Mucosa of descending colon (tissue), 3 donors: ENCODE measurements at places on chromosomes 6 and 20. TPM values are rescaled to one million over a fixed set of nuclear protein-coding genes. Genes with fewer than 3 reads are reported as not detected.

- no peak for DNase-seq
These were observed 36.6 kb downstream of the PTPN1 start for GRCh38 chr20:50546729-50547314.

DNA sequence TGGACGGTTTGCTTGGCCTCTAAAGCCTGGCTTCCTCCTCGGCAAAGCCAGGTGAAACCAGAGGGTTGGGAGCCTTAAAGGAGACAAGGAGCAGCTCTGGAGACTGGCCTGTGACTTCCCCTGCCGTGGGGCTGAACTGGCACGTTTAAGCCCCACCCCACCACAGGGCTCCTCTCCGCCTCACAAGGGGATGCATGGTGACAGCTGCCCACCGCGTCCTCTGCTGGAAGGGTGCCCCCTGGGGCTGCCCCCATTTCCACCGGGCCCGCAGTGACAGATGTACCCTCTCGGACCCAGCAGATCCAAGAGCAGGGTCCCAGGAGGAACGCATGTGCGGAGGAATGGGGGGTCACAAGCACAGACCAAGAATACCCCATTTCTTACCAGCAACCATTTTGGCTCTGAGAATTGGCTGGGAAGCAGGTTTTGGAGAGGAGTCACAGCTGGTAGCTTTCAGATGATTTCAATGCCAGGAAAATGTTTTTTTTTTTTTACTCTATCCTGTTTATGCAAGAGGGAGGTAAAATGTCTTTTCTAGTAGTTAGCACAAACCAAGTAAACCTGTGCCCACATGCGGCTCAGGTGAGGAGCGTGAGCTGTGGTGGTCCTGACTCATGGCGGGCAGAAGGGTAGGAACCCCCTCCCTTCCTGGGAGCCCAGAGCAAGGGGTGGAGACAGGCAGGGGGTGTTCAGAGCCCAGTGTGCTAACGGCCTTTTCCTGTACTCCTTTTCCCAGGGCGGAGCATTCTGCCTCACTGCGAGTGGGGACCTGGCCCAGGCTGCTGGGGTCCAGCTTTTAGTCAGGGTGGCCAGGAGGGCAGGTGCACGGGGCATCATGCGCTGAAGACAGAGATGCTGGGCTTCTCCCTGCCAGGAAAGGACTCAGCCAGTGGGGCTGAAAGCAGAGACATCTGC is 33.0 kb downstream of the FRMD1 start:
- DNase-seq, result peak; percentile 49

GRCh38 chr6:57116776-57117175 is 26.8 kb downstream of the ZNF451 start:
- no peak for DNase-seq

DNA sequence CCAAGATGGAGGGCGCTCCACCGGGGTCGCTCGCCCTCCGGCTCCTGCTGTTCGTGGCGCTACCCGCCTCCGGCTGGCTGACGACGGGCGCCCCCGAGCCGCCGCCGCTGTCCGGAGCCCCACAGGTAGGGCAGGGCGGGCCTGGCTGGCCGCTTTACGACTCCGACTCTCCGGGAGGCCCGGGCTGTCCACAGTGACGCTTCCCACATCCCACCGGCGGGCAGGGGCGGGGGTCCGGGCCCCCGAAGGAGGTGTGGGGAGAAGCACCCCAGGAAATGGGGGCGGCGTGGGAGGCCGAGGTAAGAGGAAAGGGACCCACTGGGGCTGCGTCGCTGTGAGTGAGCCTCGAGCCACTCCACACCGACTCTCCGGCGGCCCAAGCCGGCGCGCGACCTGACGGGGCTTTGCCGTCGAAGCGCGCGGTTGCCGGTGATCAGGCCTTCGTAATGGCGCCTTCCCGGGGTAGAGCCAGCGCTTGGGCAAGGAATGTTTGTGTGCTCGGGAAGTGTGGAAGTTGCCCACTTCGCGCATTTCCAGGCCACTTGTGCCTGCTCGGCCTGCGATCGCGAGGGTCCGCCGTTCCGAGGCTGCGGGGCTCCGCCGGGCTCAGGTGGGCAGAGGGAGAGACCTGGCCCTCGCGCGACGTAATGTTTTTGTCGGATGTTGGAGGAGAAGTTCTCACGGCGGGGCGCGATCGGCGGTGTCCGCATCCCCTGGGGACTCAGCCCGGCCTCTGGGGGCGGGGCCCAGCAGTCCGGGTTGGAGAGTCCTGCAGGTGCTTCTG is 427 bp downstream of the GINM1 start:
- DNase-seq, result peak; percentile 66

- DNase-seq, result no peak
These were observed 145.3 kb upstream of the TCF21 start for GRCh38 chr6:133743621-133744020.

- DNase-seq, result no peak
These were observed 1.1 kb downstream of the PNISR start for GRCh38 chr6:99424022-99424421.

DNA sequence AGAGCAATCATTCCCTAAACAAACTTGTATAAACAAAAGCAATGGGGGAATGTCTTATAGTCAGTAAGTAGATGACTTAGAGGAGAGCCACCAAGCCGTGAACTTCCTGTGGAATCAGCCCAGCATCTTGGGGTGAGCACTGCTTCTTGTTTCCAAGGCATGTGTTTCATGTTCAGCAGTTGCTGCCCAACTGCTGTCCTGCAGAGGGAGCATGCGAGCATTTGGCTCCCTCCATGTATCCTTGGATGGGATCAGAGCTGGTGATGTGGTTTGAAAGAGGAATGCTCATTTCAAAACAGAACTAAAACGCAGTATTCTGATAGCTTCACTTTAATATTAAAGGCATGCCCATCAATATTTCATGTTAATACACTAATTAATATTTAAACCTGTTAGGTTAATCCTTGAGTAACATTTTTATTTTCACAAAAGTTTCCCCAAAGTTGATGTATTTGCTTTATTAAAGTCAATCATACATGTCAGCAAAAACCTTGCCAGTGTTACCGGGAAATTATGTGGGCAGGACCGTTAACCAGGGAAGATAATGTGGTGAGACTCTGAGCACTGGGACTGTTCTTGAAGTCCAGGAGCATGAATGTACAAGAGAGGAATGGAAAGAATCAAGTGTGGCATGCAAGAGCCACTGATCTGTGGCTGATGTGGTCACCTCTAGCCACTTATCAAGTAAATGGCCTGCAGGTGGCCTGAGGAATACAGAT is 172.1 kb upstream of the GGTLC1 start:
- DNase-seq, result peak; percentile 61

GRCh38 chr6:156657296-156657695 is 119.9 kb upstream of the ARID1B start:
- no peak for DNase-seq

- no peak for DNase-seq
These were observed 38.3 kb downstream of the ARHGAP18 start for GRCh38 chr6:129671442-129672340.

DNA sequence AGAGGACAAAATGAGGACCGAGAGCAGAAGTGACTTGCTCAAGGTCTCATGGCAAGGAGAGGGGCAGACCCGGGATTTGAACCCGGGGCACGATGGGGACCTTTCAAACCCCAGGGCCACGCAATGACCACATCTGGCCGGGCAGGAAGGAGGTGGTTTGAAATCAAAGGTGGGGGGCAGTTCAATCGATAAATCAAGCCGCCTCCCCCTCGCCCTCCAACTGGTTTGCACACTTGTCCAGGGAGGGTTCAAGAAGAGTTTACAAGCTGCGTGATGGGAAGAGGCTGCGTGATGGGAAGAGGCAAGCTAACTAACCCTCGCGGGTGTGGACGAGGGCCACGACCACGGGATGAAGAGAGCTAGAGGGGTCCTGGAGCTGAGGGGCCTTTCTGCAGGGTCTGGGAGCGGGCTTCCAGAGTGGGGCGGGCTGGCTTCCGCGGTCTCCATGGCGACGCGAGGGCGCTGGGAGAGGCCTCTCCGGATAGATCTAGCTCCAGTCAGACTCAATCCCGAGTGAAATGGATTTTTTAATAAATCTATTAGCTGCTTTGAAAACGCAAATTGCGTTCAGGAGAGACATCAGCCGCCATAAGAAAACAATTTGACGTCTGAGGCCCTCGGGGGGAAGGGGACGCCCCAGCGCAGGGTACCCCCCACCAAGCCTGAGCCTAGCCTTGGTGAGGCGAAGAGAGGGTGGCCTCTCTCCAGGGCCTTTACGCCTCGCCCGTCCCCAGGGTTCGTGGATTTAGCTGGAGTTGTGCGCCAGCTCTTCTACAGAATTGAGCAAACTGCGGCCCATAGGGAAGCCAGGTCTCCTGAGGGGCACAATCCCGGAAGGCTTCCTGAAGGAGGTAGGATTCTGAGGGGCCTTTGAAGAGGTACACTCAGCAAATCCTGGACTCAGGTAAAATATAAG is 143.9 kb downstream of the GRM4 start:
- DNase-seq, result no peak

- DNase-seq, result no peak
These were observed 254.4 kb upstream of the PMEPA1 start for GRCh38 chr20:57964011-57964862.

RWDD1 gene
- total RNA-seq, result 58.0 TPM

DNA sequence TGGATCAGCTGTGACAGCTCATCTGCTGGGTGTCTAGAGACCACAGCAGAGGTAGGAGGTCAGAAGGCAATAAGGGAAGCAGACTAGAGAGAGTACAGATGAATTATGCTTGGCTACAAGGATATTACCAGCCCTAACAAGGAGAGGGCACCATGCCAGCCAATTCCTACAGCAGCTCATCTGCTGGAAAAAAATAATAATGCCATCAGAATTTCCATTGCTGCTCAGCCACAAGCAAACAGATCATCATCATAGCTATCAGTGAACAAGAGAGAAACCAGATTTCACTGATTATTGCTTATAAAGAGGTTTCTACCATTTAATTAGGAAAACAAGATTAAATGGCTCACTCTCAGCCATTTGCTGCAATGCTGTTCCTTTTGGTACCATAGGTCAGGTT is 66.5 kb downstream of the PSMG4 start:
- no peak for DNase-seq

DNA sequence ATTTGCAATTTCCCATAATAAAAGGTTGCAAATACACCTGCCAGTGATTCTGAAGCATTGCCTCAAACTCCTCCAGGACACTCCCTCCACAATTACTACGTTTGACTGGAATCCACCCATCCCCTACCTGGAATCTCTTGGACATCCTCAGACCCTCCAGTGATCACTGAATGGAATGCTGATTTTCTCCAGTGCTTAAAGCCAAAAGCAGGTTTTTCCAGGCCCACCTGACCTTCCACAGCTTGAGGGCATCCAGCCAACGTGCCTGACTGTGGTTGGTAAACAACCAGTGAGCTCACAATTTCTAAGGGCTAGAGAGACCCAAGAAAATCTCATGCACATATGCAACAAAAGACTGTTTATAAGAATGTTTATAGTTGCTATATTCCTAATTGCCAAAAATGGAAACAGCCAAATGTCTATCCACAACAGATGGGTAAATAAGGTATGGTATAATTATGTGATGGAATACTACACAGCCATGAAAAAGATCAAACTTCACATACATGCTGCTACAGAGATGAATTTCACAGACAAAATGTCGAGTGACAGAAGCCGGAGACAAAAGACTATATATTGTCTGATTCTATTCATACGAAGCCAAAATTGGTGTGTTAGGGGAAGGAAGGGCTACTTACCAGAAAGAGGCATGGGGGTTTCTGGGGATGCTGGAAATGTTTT is 147.1 kb upstream of the RREB1 start:
- no peak for DNase-seq

- no peak for DNase-seq
These were observed 62.9 kb downstream of the ZMYND8 start for GRCh38 chr20:47293631-47294030.

NHLRC1 gene
- 1.8 TPM for total RNA-seq

DNA sequence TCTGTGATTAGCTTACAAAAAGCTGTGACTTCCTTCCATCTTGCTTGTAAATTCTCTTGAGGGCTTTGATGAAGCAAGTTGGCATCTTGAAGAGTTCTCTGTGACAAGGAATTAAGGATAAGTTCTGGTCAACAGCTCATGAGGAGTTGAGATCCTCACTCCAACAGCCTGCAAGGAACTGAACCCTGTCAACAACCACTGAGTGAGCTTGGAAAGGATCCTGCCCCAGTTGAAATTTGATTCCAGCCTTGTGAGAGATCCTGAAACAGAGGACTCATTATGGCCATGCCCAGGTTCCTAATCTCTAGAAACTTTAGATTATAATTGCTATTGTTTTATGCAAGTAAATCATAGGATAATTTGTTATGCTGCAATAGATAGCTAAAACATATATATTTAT is 133.7 kb downstream of the PTCHD4 start:
- no peak for DNase-seq

HMGCLL1 gene
- total RNA-seq, result 0.46 TPM

FAM217A gene
- total RNA-seq, result not detected

DNA sequence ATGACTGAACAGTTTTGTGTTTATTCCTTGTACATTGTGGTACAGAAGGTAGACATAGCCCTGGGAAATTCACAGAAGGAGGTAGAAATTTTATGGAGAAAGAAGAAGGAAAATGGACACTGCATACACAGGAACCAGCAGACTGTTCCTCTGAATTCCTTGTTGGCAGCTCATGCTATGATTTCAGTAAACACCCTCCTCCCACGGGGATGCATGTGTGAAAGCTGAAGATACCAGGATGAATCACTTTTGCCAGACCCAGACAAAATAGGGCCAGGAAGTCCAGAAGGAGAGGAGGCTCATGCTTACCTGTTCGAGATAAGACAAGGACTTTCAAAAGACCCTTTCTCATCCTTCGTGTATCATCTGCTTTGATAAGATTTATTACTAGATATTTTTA is 110.3 kb upstream of the GGTLC1 start:
- no peak for DNase-seq

DNA sequence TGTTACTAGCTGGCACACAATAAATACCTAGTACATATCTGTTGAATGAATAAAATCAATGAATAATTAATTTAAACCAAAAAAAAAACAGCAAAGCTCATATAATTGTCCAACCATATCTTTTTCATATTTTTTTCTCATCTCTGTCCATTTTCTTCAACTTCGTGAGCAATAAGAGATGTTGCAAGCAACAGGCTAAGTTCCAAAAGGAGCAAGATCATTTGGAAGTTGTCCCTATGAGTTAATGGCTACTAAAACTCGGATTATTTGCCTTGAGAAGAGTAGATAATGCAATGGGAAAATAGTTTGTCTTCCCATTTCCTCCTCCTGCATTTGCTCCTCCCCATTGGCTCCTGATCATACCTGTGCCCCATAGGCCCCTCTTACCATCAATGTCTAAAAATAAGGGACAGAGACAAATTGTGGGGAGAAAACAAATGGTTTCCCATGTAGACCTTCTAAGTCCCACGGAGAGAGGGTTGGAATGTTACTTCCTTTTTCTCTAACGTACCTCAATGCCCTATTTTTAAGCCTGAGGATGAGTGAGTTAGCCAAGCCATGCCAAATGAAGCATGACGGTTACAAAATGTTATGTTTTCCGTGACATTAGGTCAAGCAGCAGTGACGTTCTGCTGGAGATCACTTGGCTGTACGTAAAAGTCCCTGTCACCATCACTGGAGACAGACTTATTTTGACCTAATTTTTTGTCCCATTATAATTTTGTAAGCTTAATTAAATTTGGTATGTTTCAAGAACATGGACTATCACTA is 217.3 kb upstream of the PREP start:
- DNase-seq, result no peak

DNA sequence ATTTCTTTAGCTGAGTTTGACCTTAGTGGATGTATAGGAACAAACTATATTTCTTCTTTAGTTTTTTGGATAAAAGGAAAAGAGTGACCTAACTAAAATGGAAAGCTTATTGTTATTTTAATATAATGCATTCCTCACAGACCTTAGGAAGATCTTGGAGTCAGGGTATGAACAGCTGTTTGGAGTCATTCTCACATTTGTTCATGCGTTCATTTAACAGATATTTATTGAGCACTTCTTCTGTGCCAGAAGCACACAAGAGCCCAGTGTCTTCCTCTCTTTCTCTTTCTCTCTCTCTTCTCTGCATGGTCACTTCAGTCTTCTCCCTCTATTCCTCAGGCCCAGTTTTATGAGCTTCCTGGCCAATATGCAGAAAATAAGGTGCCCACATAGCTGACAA is 744.0 kb upstream of the MAP3K7 start:
- DNase-seq, result no peak
